Lung (tissue), 17 donors: ENCODE measurements at places on chromosomes 6 and 20. TPM values are rescaled to one million over a fixed set of nuclear protein-coding genes. Genes with fewer than 3 reads are reported as not detected.

The DUSP15 gene
- total RNA-seq = 4.7 TPM

GRCh38 chr6:16278048-16278724 lies 39.8 kb downstream of the GMPR start:
- no peaks in the 10 kb centered on the region for H3K4me1 ChIP-seq
- H3K4me3 ChIP-seq = no peak overlapping the region
- no peaks in the 10 kb centered on the region for H3K27me3 ChIP-seq
- H3K27ac ChIP-seq = peak overlapping the region; percentile 13
- peaks cover 3% of the 10 kb centered on the region for H3K36me3 ChIP-seq
- DNase-seq = no peak

DNA sequence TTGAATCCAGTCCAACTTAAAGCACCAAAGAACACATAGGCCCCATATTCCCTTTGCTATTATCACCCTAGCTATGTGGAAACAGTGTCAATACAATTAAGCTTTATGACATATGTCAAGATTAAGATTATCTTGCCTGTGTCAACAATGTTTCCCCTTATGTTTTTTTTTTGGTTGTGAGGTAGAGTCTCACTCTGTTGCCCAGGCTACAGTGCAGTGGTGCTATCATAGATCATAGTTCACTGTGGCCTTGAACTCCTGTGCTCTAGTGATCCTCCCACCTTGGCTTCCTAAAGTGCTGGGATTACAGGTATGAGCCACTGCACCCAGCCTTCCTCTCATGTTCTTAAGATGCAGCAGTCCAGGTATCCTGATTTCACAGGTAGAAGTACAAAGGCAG lies 17.8 kb downstream of the AFG1L start:
- no peaks in the 10 kb centered on the region for H3K27me3 ChIP-seq
- no peak overlapping the region for H3K4me3 ChIP-seq
- H3K27ac ChIP-seq = no peak overlapping the region
- no peaks in the 10 kb centered on the region for H3K36me3 ChIP-seq
- no peak for DNase-seq
- H3K4me1 ChIP-seq = no peaks in the 10 kb centered on the region

DNA sequence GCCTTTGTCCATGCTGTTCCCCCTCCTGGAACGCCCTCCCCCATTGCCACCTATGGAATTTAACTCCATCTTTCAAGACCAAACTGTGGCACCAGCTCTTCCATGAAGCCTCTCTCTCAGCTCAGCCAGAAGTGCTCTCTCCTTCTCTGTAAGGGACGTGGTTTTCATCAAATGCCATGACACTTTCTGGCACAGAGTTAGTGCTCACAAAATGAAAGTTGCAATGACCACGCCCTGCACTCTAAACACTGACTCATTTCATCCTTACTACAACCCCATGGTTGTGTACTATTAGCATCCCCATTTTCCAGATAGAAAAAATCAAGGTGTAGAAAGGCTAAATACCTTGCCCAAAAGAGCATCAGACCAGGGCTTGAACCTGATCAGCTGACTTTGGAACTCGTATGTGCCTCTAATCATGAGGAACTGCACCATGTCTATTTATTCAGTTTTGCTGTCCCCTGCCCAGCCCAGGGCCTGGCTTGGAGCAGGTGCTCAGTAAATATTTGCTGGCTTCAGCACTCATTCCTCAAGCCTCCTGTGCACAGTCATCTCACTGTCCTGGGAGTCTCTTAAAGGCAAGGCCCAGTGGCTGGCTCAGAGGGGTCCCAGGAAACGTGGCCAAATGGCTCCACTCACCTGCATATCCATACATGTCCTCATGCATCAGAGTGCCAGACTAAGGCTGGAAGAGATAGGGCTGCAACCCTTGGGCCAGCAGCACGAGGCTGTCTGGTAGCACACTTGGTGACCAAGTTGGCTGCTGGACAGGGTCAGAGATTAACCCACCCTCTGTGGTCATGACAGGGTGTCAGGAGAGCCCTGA lies 77.9 kb downstream of the MRPL14 start:
- no peaks in the 10 kb centered on the region for H3K27me3 ChIP-seq
- H3K4me3 ChIP-seq = no peak overlapping the region
- peaks cover 13% of the 10 kb centered on the region for H3K4me1 ChIP-seq
- no peak overlapping the region for H3K27ac ChIP-seq
- no peak for DNase-seq
- no peaks in the 10 kb centered on the region for H3K36me3 ChIP-seq

DNA sequence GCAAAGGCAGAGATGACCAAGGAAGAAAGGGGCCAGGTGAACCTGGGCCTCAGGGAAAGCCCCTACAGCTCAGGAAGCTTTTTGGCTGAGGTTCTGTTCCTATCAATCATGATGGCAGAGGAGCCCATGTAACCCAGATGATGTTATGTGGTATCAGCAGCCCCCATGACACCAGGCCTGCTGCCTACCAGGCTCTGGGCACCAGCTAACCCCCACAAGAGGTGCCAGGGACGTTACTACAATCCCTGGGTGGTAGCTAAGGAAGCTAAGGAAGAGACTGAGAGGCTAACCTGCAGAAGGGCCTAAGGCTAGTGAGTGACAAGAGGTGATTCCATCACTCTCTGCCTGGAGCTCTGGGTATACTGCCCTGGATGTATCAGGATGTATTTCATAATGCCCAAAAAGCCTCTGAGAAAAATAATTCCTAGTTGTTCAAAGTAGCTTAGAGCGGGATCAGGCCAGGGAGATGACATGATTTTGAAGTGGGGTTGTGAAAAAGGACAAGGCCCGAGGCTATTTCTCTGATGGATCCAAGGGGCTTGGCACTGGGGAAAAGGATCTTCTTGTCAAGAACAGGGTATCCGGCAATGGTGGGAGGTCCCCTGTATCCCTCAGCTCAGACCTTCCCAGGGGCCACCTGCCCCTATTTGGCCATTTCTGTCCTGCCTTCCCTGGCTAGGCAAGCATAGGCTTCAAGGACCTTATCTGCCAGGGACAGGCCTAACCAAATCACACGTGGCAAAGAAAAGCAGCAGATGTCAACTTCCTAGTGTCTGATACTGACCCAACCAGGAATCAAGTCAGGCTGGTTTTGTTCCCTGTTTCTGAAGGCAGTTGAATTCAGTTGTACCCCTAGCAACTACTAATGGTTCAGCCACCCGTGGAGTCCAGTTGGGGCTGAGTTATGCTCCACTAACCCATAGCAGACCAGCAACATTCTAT lies 41.3 kb downstream of the PANK2 start:
- no peak overlapping the region for H3K4me3 ChIP-seq
- peaks cover 19% of the 10 kb centered on the region for H3K4me1 ChIP-seq
- H3K27me3 ChIP-seq = no peaks in the 10 kb centered on the region
- H3K27ac ChIP-seq = no peak overlapping the region
